ENCODE measurements at places on chromosomes 5 and 9. TPM values are rescaled to one million over a fixed set of nuclear protein-coding genes. Genes with fewer than 3 reads are reported as not detected.

- DNase-seq = peak; percentile 56
Measured at GRCh38 chr9:89218040-89218928, 39.7 kb upstream of the SHC3 start.

IFNW1 gene
- not detected for total RNA-seq

IARS1 gene
- total RNA-seq = 59.5 TPM

SLC6A18 gene
- not detected for total RNA-seq

DNA sequence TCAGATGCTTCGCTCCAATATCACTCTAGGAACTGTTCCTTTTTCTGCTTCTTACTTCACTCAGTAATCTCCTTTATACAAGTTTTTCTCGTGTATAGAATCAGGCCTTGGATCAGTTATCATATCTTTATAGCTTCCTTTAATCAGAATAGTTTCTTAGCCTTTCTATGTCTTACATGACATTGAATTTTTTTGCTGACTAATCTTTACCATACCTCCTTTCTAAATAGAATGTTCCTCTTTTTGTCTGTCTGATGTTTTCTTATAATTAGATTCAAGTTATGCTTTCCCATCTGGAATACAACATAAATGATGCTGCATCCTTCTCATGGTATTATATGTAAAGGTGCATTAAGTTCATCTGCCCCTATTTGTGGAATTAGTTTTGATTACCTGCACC lies 40.2 kb upstream of the TYRP1 start:
- DNase-seq = no peak

DNA sequence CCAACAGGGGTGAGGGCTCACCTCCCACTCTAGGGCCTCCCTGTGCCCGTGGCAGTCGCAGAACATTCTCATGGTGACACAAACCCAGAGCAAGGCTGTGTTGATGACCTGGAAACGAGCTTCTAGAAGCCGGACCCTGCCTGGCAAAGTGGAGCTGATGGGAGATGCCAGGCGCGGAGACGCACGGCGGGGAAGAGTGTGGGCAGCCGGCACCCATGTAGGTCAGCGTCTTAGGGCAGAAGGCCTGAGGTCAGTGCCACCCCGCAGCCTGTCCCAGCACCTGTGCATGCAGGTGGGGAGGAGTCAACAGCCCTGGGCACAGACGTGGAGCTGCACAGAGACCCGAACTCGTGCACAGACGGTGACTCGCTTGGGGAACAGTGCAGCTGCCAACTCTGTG lies 5.4 kb downstream of the SLC6A18 start:
- no peak for DNase-seq

GRCh38 chr5:60196385-60197113 lies 303.0 kb upstream of the PDE4D start:
- no peak for DNase-seq

GRCh38 chr5:100872408-100873190 lies 30.5 kb downstream of the ST8SIA4 start:
- DNase-seq = no peak

DNA sequence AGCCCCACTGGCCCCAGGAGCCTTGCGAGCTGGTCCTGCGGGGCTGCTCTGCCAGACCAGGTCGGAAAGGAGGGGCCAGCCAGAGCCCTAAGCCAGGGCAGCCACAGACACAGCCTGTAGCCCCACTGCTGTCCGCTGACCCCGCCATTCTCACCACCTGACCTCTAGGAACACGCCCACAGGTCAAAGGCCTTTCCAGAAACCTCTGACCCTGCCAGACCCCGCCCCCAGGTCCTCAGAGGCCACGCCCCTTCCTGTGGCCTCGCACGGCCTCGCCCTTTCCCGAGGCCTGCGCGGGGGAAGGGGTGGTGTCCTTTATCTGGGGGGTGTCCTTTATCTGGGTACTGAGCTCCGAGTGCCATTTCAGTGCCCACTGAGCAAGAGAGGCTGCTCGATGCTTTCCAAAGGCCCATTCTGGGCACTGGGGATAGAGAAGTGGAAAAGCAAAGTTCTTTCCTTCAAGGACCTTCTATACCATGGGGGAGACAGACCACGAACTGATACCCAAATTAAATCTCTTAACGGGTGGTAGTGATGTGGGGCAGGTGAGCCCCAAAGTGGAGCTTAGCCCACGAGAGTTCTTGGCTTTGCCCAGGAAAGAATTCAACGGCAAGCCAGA lies 46.5 kb downstream of the P4HA2 start:
- DNase-seq = no peak

DNA sequence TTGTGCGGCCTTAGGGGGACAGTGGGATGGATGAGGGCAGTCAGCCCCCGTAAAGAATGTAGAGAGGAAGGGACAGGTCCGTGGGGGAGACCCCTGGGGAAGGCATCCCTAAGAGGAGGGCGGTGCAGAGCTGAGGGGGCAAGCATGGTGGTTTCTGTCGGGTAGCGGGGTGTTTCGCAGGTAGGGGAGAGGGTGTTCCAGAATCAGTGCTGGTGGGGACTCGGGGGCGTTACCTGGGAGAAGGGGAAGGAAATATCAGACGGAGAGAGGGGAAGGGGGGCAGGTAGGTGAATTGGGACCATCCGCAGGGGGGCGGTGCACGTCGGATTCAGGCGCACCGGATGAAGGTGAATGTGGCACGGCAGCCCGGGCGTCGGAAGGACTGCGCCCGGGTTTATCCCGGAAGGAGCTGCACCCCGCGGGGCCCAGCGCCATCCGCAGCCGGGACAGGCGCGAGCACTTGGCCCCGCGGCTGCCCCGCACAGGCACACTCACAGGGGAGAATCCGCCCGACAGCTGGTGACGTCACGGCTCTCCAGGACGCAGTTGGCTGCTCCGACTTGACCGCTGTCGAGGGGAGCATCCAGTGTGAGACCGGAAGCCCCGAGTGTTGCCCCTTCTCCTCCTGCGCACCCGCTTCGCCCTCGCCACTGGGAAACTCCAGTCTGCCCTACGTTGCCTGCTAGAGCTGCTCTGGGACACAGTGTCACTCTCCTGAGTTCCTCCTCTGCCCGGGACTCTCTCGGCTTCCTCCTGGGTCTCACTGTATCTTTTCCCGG lies 1.3 kb downstream of the CD72 start:
- peak; percentile 87 for DNase-seq

OXCT1 gene
- total RNA-seq = 22.0 TPM

Measured in stomach (tissue), 19 donors.